ENCODE measurements at places on chromosomes 16 and 17.

GRCh38 chr16:8967132-8967821 lies 3.6 kb upstream of the USP7 start:
- DNase-seq, result no peak

DNA sequence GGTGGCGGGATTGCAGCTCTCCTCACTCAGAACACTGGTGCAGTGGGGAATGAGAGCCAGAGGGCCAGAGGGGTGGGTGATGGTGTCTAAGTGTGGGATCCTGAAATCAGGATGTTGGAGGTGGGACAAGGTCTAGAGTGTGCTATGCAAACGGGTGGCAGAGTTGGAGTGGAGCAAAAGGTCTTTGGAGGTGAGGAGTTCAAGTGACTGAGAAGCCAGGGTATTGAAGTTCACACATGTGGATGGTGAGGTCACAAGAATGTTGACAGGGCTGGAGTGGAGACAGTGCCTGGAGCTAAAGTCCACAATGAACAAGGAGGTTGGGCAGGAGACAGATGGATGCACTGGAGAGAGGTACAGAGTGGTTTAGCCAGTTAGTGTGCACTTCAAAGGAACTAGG lies 38.3 kb upstream of the MAP3K14 start:
- DNase-seq, result no peak

DNA sequence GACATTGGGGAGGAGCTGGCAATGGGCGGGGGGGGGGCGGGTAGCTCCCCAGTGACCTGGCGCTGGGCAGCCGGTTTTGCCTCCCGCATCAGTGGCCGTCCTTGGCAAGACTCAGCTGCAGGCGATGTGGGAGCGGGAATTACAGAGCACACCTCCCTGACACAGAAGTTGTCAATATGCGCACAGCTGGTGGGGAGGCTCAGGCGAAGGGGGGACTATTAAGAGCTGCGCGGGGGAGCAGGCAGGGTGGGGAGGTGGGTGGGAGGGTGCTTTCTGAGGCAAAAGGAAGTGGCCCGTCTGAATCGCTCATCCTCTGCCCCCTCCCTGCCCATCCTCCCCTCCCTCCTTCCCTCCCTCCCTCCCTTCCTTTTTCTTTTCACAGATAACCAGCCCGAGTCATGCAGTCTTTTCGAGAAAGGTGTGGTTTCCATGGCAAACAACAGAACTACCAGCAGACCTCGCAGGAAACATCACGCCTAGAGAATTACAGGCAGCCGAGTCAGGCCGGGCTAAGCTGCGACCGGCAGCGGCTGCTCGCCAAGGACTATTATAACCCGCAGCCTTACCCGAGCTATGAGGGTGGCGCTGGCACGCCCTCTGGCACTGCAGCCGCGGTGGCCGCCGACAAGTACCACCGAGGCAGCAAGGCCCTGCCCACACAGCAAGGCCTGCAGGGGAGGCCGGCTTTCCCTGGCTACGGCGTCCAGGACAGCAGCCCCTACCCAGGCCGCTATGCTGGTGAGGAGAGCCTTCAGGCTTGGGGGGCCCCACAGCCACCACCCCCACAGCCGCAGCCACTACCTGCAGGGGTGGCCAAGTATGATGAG lies 44.0 kb downstream of the SREBF1 start:
- no peak for DNase-seq

DNA sequence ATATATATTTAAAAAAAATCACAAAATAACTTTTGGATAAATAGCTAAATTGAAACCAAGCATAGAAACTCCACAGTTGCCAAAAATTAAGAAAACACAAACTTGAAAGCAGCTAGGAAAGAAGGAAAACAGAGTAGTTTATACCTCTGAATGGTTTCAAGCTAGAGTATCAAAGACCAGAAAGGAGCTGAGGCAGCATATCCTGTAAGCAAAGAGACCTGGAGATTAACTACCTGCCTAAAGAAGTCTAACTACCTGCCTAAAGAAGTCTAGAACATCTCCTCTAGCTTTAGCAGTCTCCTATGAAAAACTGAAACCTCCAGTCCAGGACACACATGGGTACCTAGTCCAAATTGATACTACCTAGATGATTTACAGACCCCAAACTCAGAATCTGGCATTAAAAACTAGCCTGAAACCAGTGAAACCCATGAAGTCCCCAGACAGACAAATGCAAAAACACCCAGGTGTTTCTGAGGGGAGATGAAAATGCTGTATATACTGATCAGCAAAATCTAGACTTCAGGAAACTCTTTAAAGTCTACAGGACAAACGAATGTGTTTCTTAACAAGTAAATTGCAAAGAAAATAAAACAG lies 17.6 kb downstream of the APPBP2 start:
- DNase-seq, result no peak

- no peak for DNase-seq
Observed at GRCh38 chr16:85530370-85530739, 82.8 kb upstream of the GSE1 start.

GRCh38 chr16:30488764-30489605 lies 16.4 kb downstream of the ITGAL start:
- DNase-seq, result no peak

GRCh38 chr16:57477531-57478202 lies 8.6 kb downstream of the DOK4 start:
- DNase-seq, result no peak

- DNase-seq, result no peak
Observed at GRCh38 chr16:15950161-15950854, 892 bp downstream of the ABCC1 start.

GRCh38 chr17:31738996-31739699 lies 119.9 kb downstream of the COPRS start:
- no peak for DNase-seq

GRCh38 chr16:19749571-19750080 lies 31.6 kb downstream of the IQCK start:
- no peak for DNase-seq

- DNase-seq, result no peak
Observed at GRCh38 chr16:8849411-8850011, 19.3 kb downstream of the CARHSP1 start.

- DNase-seq, result no peak
Observed at GRCh38 chr17:21214777-21215541, 998 bp upstream of the TMEM11 start.
